HS-5 (cell line): ENCODE measurements at places on chromosomes 4 and X.

- DNase-seq: no peak
These were observed 5.2 kb downstream of the TRIM2 start for GRCh38 chr4:153209410-153209809.

DNA sequence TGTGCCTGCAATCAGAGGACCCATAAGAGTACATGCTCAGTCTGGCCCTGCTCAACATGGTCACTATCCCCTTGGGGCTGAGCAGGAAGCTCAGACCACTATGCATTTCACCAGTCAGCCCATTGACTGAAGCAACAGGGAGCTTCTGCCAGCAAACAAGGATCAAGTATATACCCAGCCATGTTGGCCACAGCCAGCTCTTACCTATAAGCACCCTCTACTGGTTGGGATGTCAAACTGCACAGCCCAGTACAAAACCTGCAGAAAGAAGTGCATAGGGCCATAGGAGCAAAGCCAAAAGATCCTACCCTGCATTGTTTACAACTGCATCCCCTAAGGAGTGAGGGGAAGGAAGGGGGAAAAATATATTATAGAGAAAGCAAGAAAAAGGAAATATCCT is 214.4 kb upstream of the CPEB2 start:
- DNase-seq: no peak

- DNase-seq: no peak
These were observed 427.4 kb upstream of the DIPK2B start for GRCh38 chrX:45628041-45628440.

DNA sequence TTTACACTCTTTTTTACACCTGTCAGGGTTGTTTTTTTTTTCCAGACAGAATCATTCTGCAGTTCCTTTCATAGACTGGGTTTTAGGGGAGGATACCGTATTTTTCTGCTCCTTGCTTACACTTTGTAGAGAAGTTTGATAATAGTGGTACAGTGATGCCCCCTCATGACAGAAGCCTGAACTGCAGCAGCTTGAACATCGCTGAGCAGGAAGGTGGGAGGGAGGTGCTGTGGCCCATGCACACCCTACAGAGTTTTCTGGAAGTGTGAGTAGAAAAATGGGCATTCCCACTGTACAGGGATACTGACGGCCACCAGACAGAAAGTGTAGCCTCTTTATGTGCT is 54.5 kb downstream of the RAB40A start:
- peak; percentile 43 for DNase-seq

DNA sequence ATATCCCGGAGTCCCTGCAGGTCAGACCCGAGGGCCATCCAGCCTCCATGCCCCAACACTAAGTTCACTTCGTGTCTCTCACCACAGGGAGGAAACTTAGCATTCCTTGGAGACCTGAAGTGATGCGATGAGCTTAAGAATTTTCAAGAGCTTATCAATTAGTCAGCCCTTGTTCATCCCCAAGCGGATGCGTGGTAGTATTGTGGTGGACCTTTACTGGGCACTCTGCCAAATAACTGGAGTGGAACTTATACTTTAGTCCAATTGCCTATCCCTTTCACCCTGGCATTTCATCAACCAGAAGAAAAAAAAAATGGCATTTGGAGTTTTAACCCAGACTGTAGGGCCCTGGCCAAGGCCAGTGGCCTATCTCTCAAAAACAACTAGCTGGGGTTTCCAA is 137.1 kb downstream of the RELL1 start:
- peak; percentile 49 for DNase-seq

- DNase-seq: no peak
These were observed 38.7 kb downstream of the ARHGEF9 start for GRCh38 chrX:63746278-63746677.

GRCh38 chrX:115912372-115912897 is 258.1 kb upstream of the AGTR2 start:
- DNase-seq: no peak

- no peak for DNase-seq
These were observed 5.7 kb upstream of the JADE1 start for GRCh38 chr4:128803783-128804182.

- no peak for DNase-seq
These were observed 123.3 kb upstream of the RAI2 start for GRCh38 chrX:17984415-17984814.

GRCh38 chrX:154321594-154321993 is 26.0 kb downstream of the TKTL1 start:
- DNase-seq: no peak

- peak; percentile 34 for DNase-seq
These were observed 339 bp downstream of the CUL4B start for GRCh38 chrX:120560405-120560841.

- DNase-seq: no peak
These were observed 66.3 kb downstream of the WWC2 start for GRCh38 chr4:183165376-183165775.

- no peak for DNase-seq
These were observed 262.7 kb downstream of the RCHY1 start for GRCh38 chr4:75251547-75251946.

DNA sequence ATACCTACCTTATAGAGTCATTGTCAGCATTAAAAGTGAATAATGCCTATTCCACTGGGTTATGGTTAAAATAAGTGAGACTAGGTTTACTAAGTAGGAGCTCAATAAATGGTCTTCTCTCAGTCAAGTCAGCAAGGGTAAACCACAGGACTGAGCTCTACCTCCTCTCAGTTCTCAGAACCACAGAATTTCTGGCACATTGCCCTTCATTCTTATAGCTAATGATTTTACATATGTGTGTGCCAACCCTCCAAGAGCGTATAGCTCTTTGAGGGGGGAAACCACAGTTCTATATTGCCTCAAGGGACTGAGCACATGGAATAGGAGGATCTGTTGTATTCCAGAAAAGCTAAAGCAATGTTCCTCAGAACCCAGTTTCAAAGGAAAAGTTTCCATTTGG is 124.8 kb downstream of the ATG4A start:
- DNase-seq: no peak

GRCh38 chrX:1167918-1168481 is 44.4 kb downstream of the CRLF2 start:
- no peak for DNase-seq

DNA sequence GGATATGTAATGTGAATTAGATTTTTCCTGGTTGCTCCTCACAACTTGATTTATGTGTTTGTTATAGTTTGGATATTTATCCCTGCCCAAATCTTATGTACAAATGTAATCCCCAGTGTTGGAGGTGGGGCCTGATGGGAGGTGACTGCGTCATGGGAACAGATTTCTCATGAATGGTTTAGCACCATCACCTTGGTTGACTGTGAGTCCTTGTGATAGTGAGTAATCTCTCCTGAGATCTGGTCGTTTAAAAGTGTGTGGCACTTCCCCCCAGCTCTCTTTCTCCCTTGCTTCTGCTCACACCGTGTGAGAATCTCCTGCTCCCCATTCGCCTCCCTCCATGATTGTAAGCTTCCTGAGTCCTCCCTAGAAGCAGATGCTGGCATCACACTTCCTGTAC is 2.2 kb downstream of the MID2 start:
- no peak for DNase-seq

GRCh38 chr4:187208651-187209050 is 485.0 kb upstream of the FAT1 start:
- no peak for DNase-seq

GRCh38 chr4:25131926-25132325 is 28.3 kb downstream of the SEPSECS start:
- no peak for DNase-seq

DNA sequence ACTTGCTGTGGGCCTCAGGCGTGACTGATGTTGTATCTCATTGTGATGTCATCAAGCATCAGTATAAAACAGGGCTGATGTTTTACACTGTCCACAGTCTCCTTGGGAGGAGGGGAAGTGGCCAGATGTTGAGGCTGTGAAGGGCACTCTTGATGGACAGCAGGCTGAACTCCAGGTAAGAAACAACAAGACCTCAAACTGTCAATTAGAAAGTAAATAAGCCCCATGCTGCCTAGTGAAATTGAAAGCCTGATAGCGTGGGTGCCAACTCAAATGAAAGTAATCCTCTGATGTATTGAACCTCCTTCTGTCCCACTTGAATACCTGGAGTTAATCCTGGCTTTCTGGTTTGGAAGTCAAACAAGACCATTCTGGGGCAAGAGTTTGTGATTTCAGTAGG is 19.7 kb downstream of the VSIG1 start:
- no peak for DNase-seq

GRCh38 chrX:57367649-57368048 is 81.1 kb downstream of the FAAH2 start:
- DNase-seq: no peak

- DNase-seq: no peak
These were observed 216.8 kb downstream of the IL15 start for GRCh38 chr4:141853091-141853764.

DNA sequence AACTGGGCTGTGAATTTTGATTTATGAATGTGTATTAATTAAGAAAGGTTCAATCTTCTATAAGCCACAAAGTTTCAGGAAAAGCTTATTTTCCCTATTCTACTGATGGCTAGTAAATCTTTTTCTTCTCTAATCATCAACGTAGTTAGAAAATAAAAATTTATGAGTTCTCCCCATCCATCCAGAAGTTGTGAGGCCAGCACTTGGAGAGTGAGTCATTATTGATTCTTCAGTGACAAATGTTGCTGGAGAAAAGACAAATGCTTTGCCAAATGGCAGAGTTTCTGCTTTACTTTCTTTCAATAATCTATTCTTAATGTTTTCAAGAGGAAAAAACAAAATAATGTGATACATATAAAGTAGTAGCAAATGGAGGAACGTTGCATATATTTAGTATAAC is 11.3 kb upstream of the GRXCR1 start:
- no peak for DNase-seq

GRCh38 chrX:48972220-48973164 is 848 bp upstream of the KCND1 start:
- DNase-seq: no peak

- no peak for DNase-seq
These were observed 14.7 kb downstream of the EXOC1L start for GRCh38 chr4:55834086-55834795.

- DNase-seq: peak; percentile 68
These were observed 119.2 kb downstream of the IRF2 start for GRCh38 chr4:184355111-184355604.

DNA sequence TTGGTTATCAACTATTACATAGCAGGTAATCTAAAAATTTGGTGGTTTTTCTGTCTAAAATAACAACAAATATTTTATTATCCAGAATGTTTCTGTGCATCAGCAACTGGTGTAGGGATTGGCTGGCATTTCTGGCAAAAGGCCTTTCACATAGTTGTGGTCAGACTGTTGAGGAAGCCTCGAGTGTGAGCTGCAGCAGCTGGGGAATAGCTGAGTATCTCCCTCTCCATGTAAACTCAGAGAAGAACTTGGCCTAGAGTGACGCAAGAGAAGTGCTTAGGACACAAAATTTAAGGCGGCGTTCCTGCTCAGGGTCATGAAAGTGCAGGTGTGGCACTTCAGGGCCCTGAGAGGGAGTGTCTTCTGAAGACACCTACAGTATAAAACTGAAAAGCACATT is 558.9 kb downstream of the SPOCK3 start:
- DNase-seq: peak; percentile 49

- DNase-seq: peak; percentile 11
These were observed 594.7 kb upstream of the GALNT7 start for GRCh38 chr4:172573899-172574298.

GRCh38 chr4:150817804-150818528 is 197.1 kb downstream of the LRBA start:
- no peak for DNase-seq

GRCh38 chr4:38330321-38330720 is 333.7 kb upstream of the KLF3 start:
- no peak for DNase-seq

GRCh38 chrX:153387345-153387744 is 13.8 kb downstream of the PNMA6E start:
- no peak for DNase-seq

DNA sequence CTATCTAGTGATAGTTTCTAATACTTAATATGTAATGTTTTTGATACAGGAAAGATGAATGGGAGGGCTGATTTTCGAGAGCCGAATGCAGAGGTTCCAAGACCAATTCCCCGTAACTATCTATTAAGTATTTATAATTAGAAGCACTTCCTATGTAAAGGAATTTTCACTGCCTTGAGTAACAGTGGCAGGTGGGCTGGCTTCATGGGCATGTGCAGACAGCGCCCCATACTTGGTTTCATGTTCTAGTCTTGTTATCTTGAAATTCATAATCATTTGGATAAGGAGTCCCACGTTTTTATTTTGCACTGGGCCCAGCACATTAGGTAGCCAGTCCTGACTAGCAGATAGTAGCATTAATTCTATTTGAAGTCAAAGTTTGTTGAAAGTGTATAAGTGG is 1.7 kb downstream of the OCIAD1 start:
- no peak for DNase-seq

DNA sequence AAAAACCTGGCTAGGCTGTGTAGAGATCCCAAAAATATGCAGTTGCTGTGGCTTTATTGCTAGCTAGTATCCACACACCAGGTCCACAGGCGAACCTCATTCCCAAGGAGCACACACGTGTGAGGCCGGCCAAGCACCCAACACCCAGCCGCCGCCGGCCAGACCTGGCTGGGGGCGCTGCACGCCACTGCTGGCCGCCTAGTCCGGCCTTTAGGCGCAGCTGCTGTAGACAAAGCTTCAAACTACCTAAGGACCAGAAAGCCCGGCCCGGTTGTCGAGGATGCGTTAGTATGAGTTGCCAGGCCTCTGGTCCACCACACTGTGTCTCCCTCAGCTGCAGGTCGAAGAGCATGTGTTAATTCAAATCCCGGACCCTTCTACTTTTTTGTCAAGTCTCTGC is 3.1 kb downstream of the POU3F4 start:
- no peak for DNase-seq

GRCh38 chr4:7392438-7393421 is 42.0 kb downstream of the PSAPL1 start:
- DNase-seq: no peak

- no peak for DNase-seq
These were observed 209.9 kb upstream of the HCCS start for GRCh38 chrX:10901290-10901633.

DNA sequence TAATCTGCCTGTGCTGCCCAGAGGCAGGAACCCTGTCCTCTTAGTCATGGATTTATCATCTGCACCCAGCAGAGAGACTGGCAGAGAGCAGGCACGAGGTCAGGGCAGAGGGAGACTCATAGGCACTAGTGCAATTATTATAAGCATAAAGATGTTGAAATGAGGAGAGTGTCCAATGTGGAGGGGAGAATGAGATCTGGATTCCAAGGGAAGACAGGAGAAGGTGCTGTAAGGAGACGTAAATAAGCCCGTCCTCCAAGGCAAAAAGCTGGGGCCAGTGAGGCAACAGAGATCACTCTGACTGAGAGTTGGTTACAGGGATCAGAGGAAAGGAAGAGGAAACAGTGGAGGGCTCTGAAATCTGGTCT is 406.2 kb downstream of the MAPK10 start:
- no peak for DNase-seq

- DNase-seq: no peak
These were observed 69.4 kb downstream of the HMGB2 start for GRCh38 chr4:173264684-173265185.
